Stimulated activated CD8-positive, alpha-beta memory T cell treated with anti-CD3 and anti-CD28 coated beads, Interleukin-4, amount 100 ng/mL, for 1 hour (primary cell): ENCODE measurements at places on chromosomes 1 and 21.
A peak's percentile ranks its signal among the peaks of the same experiment; 100 is the strongest.

DNA sequence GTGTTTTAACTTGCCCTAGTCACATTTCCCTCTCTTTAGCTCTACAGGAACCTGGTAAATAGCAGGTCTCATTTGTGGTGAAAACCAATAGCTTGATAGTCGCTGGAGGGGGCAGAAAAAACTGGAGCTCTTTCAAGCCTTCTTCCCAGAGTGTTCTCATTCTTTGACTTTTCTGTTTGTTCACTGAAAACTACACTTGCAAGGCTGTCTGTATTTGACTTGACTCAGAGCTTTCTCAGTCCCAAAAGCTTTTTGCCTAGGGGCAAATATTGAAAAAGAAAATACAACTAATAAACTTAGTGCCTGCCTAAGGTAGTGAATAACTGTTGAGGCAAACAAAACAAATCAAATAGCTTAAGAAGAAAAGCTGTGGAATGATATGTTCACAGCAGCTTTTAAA is 217.1 kb upstream of the CHRM3 start:
- no peak for DNase-seq

DNA sequence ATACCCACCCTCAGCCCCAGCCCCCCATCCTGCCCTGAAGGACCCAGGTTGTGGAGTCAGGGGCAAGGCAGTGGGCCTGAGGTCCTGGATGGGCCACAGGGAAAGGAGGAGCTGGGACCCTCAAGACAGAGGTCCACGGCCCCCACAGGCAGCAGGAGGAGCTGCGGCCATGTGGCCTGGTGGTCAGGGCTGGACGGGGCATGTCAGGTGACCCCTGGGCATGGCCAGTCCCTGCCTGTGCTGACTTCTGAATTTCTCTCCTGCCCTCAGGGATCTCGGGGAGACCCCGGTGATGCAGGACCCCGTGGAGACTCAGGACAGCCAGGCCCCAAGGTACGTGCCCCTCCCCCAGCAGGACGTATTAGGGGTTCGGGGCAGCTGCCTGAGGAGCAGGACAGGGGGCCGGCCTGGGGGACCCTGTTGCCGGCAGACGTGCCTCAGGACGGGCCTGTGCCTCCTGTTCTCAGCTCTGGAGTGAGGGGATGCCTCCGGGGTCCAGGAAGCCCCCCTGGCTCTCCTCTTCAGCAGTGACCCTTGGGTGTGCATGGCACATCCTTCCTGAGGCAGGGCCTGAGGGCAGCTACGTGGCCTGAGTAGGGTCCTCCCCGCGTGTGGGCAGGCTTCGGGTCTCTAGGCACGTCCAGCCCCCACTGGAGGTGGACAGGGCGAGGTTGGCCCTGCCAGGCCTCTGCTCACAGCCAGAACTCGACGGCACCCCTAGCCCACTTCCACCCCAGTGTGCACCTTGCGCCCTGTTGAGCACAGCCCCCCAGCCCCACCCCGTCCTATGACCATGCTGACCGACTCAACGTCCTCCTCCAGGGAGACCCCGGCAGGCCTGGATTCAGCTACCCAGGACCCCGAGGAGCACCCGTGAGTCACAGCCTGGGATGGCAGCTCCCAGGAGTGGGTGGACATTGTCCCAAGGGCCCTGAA is 23.6 kb downstream of the COL6A2 start:
- no peak for DNase-seq

DNA sequence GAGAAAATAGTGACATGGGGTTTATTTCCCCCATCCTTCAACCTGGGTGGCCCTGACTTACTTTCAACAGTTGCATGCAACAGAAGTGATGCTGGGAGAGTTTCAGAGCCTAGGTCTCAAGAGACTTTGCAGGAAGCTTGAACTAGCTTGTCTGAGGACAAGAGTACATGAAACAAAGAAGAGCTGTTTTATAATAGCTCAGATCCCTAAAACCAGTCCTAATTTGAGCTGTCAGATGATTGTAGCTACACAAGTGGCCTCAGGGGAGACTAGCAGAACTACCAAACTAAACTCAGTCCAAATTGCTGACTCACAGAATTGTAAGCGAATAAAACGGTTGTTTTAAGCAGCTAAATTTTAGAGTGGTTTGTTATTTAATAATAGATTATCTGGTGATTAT is 17.1 kb downstream of the RC3H1 start:
- no peak for DNase-seq

- DNase-seq: no peak
Observed at GRCh38 chr1:69991644-69992043, 213.7 kb downstream of the LRRC40 start.

DNA sequence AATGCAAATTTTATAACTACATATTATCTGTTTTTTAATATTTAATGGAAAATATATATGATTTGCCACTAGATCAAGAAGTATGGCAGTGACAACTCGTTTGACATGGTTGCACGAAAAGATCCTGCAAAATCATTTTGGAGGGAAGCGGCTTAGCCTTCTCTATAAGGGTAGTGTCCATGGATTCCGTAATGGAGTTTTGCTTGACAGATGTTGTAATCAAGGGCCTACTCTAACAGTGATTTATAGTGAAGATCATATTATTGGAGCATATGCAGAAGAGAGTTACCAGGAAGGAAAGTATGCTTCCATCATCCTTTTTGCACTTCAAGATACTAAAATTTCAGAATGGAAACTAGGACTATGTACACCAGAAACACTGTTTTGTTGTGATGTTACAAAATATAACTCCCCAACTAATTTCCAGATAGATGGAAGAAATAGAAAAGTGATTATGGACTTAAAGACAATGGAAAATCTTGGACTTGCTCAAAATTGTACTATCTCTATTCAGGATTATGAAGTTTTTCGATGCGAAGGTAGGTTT is 556 bp downstream of the IFI44 start:
- no peak for DNase-seq

GRCh38 chr1:244796719-244797406 is 38.6 kb upstream of the COX20 start:
- peak; percentile 25 for DNase-seq

- DNase-seq: no peak
Observed at GRCh38 chr1:30260318-30260717, 463.1 kb downstream of the MATN1 start.

DNA sequence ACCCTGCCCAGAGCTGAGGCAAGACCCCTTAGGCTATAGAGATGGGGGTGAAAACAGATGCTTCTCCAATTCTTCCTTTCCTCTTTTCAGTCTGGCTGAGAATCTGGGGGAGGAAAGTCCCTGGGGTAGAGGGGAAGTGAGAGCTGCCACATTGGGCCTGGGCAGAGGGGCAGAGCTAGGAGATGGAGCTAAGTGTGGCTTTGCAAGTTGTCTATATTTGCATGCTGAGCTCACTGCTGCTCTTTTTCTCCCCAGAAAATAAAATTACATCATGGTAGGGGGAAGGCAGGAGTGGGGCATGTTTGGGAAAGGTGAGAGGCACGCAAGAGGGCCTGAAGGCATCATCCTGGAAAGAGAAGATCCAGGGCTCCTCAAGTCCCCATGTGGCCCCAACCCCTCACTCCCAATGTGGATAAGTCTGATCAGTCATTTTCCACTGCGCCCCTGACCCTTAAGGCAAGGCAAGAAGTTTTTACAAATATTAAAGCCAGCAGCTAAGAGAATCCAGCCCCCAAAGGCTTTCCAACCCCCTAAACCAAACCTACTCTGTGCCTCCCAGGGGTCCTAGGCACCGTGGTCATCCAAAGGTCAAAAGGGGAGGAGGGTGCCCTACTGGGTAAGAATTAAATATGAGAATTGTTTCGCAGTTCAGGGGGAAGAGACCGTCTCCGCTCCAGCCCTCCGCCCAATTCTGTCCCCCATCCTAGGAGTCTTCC is 500 bp upstream of the PEA15 start:
- no peak for DNase-seq

GRCh38 chr1:2985067-2985561 is 36.2 kb upstream of the ACTRT2 start:
- DNase-seq: no peak

- DNase-seq: no peak
Observed at GRCh38 chr1:69569175-69569541, 1.4 kb downstream of the LRRC7 start.

GRCh38 chr1:148309940-148310500 is 157.9 kb upstream of the NBPF11 start:
- DNase-seq: no peak

DNA sequence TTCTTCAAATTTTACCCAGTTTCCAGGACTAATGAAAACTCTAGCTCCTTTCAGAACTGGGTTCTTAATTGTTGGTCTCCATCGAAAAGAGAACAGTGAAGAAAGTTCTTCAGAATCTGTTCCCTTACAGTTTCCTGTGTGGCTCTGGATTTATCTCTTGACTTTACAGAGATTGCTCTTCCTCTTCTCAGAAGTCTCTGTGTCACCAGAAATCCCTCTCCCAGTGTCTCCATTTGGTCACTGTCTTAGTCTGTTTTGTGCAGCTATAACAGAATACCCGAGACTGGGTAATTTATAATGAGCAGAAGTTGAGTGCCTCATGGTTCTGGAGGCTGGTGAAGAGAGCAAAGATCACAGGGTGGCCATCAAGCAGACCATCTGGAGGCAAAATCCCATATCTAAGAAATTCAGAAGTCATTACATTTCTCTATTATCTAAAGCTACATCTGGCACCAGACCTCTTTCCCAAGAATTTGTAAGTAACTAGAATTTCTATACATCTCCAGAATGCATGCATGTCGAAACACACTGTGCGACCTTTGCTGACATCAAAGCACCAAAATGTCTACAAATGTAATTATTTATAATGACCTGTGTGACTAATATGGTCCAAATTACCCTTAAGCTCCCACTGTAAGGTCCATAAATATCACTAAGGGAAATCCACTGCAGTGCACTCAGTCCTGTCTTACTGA is 65.4 kb upstream of the KRTAP19-8 start:
- no peak for DNase-seq
